ENCODE measurements at places on chromosomes 16 and 17. TPM values are rescaled to one million over a fixed set of nuclear protein-coding genes. Genes with fewer than 3 reads are reported as not detected.

GRCh38 chr17:79625706-79626105 is 14.9 kb upstream of the RBFOX3 start:
- H3K4me3 ChIP-seq = no peak overlapping the region
- no peaks in the 10 kb centered on the region for H3K36me3 ChIP-seq
- no peak overlapping the region for H3K27ac ChIP-seq
- H3K4me1 ChIP-seq = no peaks in the 10 kb centered on the region
- no peak for DNase-seq

- H3K27ac ChIP-seq = peak overlapping the region; percentile 92
- DNase-seq = no peak
- no peaks in the 10 kb centered on the region for H3K27me3 ChIP-seq
- H3K36me3 ChIP-seq = peaks cover 6% of the 10 kb centered on the region
These were observed 731 bp upstream of the MKS1 start for GRCh38 chr17:58219789-58220183.

SOST gene
- total RNA-seq = not detected

DNA sequence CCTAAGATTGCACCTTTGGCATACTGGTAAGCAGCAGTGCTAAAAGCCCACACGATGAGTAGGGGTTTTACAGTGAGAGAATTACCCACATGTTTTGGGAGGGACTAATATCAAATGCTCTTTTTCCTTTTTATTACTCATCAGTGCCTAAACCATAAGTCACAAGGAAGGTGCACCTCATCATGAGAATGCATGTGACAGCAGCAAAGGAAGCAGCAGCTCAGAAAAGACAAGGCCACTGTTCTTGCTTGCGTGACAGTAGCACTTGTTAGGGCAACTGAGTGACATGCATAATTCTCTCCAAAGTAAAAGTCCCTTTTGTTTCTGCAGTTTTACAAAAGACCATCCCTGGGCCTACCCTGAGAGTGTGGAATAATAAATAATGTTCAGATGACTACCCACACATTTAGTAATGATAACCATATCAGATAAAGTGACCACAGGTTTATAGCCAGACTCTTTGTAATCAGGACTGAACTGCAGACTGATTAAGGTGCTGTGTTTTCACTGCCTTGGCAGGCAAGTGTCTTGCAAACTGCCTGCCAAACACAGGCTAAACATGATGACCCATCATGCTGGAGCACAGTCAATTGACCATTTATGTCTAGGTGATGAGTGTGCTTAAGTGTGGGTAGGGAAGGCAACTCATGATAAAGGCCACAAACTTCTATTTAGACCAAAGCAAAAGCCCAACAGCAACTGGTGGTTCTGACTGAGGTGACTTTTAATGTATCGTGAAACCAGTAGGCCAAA is 1751.4 kb downstream of the TP53TG3F start:
- no peaks in the 10 kb centered on the region for H3K4me1 ChIP-seq
- H3K27me3 ChIP-seq = no peaks in the 10 kb centered on the region
- DNase-seq = no peak

GRCh38 chr17:40517981-40518380 is 16.6 kb upstream of the TNS4 start:
- H3K27me3 ChIP-seq = peaks cover 3% of the 10 kb centered on the region
- no peak for DNase-seq
- H3K4me1 ChIP-seq = peaks cover 50% of the 10 kb centered on the region
- peak overlapping the region; percentile 38 for H3K4me3 ChIP-seq

PIK3R6 gene
- 0.22 TPM for total RNA-seq

DNA sequence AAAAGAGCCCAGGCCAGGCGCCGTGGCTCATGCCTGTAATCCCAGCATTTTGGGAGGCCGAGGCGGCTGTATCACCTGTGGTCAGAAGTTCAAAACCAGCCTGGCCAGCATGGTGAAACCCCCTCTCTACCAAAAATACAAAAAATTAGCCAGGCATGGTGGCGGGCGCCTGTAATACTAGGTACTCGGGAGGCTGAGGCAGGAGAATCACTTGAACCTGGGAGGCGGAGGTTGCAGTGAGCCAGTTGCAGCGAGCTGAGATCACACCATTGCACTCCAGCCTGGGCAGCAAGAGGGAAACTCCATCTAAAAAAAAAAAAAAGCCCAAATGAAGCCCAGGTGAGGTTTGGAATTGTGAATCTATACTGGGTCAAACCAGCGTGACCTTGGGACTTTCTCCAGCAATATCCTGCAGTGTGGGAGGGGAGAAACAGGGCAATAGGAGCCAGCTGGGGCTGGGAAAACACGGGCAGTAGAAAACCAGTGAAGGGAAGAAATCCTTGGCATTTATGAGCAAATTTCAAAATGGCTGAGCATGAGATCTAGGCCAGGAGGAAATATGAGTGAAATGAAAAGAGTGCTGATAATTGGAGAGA is 8.2 kb upstream of the DHX8 start:
- no peak overlapping the region for H3K4me3 ChIP-seq
- H3K36me3 ChIP-seq = no peaks in the 10 kb centered on the region
- no peak for DNase-seq
- no peak overlapping the region for H3K27ac ChIP-seq
- H3K4me1 ChIP-seq = no peaks in the 10 kb centered on the region

KRTAP4-11 gene
- total RNA-seq = not detected

DNA sequence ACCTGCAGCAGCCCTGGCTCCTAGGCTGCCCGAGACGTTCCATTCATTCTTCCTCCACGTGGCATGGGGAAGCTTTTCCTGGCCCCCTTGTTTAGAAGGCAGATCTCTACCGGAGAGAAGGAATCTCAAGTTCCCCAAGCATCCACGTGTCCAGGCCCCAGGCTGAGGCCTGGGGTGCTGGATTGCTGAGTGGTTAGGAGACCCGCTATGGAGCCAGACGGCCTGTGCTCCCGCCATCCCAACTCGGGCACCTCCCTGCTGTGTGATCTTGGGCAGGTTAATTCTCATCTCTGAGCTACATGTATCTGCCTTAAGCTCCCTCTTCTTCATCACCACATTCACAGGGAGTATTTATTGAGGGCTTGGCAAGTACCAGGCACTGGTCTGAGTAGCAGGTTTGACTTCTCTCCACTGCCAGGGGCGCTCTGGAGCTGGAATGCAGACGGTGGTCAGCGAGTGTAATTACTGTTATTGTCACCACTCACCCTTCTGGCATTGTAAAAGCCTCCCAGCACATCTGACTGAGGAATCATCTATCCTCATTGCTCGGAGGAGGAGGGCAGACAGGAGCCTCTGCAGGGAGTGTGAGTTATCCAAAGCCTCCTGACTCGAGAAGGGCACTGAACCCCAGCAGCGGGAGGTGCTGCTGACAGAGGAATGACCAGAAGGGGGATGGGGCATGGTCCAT is 1.1 kb upstream of the ADGRG1 start:
- no peak overlapping the region for H3K27ac ChIP-seq
- DNase-seq = no peak
- H3K27me3 ChIP-seq = peaks cover 29% of the 10 kb centered on the region
- H3K4me1 ChIP-seq = peaks cover 12% of the 10 kb centered on the region

- H3K27me3 ChIP-seq = no peaks in the 10 kb centered on the region
- no peaks in the 10 kb centered on the region for H3K36me3 ChIP-seq
- H3K4me3 ChIP-seq = no peak overlapping the region
- no peak overlapping the region for H3K27ac ChIP-seq
These were observed 19.1 kb upstream of the CD79B start for GRCh38 chr17:63950940-63951907.

HOXB9 gene
- 6.9 TPM for total RNA-seq

DNA sequence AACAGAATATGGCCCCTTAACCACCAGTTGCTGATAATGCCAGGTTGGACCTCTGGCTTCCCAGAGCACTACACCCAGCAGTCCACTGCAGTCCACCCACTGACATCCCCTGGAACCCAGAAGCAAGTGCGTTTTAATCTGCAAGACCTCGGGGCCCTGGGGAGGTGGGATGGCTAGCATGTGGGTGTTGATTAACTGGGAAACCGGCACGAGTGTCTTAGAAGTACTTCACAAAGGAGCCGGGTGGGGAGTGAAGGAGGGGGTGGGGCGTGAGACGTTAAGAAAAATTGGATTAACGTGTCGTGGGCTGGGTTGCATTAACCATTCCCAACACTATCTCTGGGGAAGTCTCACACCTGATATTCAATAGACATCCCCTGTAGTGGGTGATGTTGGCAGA is 6.1 kb upstream of the HIC1 start:
- H3K4me3 ChIP-seq = peak overlapping the region; percentile 63
- H3K27ac ChIP-seq = no peak overlapping the region
- DNase-seq = no peak
- H3K36me3 ChIP-seq = peaks cover 3% of the 10 kb centered on the region
- peaks cover 17% of the 10 kb centered on the region for H3K27me3 ChIP-seq

- H3K4me1 ChIP-seq = no peaks in the 10 kb centered on the region
- DNase-seq = no peak
- H3K27ac ChIP-seq = no peak overlapping the region
- no peaks in the 10 kb centered on the region for H3K27me3 ChIP-seq
- no peak overlapping the region for H3K4me3 ChIP-seq
- no peaks in the 10 kb centered on the region for H3K36me3 ChIP-seq
These were observed 1380.6 kb downstream of the CDH8 start for GRCh38 chr16:60655514-60656153.

DNA sequence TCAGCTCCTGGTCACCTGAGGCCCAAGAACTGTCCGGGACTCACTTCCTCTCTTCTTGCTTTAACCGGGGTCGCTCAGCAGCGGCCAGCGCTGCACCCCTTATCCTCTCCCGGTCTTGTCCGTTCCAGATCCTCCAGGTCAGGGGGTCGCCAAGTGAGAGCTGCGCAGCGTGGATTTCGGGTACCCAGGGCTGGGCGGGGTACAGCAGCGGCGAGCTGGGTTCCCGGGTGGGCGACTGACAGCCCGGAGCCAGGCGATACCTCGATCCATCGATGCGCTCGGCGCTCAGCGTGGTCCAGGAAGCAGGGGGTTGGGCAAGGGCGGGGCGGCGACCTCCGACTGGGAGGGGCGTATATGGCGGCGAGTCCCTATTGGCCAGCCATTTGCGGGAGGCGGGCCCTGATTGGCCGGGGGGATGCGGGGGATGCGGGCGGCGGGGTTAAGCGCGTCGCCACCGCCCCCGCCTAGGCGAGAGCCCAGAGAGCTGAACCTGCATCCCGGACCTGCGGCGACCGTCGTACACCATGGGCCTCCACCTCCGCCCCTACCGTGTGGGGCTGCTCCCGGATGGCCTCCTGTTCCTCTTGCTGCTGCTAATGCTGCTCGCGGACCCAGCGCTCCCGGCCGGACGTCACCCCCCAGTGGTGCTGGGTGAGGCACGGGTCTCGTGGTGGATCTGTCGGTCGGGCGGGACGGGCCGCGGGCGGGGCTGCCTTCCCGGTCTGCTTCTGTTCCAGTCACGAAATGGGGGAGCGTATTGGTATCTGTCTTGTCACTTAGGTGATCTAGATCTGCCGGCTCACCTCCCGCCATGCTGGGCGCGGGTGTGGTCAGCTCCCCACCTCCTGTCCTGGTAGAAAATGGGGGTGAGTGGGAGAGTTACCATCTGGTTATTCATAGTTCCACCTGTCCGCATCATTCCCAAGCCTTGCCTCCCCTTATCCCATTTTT is at the start of gene PLA2G15:
Gene PLA2G15 (plus strand): TSS at position 471 of the 951 bp plus-strand sequence. CDS start 54 bp downstream, at position 525.
- H3K27me3 ChIP-seq = no peaks in the 10 kb centered on the region
- H3K27ac ChIP-seq = no peak within 1 kb of the TSS
- DNase-seq = peak; percentile 97
- peaks cover 2% of the 10 kb centered on the region for H3K36me3 ChIP-seq

DNA sequence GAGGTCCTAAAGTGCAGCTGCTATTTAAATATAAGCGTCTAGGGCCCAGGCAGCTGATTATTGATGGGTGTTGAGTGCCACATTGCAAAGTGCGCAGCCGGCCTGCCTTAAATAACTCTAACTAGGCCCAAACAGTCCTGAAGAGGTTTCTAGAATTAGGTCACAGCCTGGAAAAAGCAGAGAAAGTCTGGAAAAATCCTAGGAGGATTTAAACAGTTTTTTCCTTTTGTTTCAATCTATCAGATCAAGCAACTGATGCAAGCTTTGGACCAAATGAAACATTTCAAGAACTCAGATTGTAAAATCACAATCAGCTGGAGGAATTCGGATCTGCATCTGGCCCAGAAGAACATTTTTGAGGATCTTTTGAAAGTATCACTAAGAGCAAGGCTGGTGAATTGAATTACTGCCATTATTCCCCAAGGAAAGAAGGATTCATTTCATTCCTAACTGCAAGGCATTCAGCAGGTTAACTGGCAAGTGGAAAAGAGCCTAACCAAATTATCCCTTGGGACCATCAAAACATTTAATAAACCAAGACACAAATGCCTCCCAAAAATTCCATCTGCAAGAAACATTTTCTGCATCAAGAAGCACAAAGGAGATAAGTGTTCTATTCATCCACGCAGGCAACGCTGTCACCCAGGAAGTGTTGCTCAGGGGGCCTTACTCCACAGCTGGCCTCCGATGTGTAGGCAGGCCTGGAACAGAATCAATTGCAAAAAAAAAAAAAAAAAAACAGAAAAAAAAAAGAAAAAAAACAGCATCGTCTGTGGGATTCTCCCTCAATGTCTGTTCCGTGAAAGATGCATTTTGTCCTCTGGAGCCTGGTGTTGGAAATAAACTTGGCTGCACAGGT is 46.1 kb downstream of the IRX3 start:
- no peak overlapping the region for H3K27ac ChIP-seq
- H3K27me3 ChIP-seq = peaks cover 8% of the 10 kb centered on the region
- H3K36me3 ChIP-seq = no peaks in the 10 kb centered on the region
- DNase-seq = no peak
- no peak overlapping the region for H3K4me3 ChIP-seq

NPIPA5 gene
- 13.1 TPM for total RNA-seq

DNA sequence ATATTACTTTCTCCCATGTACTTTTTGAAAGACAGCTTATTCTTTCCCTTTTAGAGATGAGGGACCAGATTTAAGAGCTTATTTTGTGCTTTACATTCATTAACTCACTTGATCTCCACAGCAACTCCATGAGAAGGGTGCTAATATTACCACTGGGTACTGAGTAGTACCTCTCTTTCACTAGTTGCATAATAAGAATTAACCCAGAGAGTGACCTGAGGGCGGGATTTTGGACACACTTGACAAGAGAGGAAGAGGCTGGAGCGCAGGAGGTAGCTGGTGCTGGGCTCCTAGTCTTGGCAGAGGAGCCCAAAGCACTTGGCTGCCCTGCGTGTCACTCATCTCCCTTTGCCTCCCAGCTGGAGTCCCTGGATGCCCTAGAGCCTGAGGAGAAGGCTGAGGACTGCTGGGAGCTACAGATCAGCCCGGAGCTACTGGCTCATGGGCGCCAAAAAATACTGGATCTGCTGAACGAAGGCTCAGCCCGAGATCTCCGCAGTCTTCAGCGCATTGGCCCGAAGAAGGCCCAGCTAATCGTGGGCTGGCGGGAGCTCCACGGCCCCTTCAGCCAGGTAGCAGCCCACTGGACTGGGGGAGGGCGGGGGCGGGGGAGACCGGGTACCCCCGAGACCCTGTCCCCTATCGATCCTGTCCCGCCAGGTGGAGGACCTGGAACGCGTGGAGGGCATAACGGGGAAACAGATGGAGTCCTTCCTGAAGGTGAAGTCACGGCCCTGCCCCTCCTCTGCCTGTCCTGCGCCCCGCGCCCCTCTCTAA is 1.7 kb upstream of the MAZ start:
- peaks cover 55% of the 10 kb centered on the region for H3K36me3 ChIP-seq
- H3K4me3 ChIP-seq = peak overlapping the region; percentile 98
- H3K27me3 ChIP-seq = no peaks in the 10 kb centered on the region

GRCh38 chr16:68519225-68519745 is 19.8 kb upstream of the ZFP90 start:
- H3K27me3 ChIP-seq = no peaks in the 10 kb centered on the region
- H3K36me3 ChIP-seq = no peaks in the 10 kb centered on the region
- H3K4me1 ChIP-seq = peaks cover 6% of the 10 kb centered on the region
- no peak overlapping the region for H3K27ac ChIP-seq

SCPEP1 gene
- 11.7 TPM for total RNA-seq
